ENCODE measurements at places on chromosomes 5 and 9.

GRCh38 chr9:6029604-6030274, 14.3 kb upstream of the RANBP6 start:
- DNase-seq = no peak

GRCh38 chr5:65076251-65076869, 307.6 kb downstream of the CWC27 start:
- DNase-seq = peak; percentile 75

- DNase-seq = no peak
Observed at GRCh38 chr5:94082405-94082804, 341.0 kb upstream of the POU5F2 start.

GRCh38 chr5:57174128-57174889, 450 bp downstream of the GPBP1 start:
- DNase-seq = peak; percentile 21

DNA sequence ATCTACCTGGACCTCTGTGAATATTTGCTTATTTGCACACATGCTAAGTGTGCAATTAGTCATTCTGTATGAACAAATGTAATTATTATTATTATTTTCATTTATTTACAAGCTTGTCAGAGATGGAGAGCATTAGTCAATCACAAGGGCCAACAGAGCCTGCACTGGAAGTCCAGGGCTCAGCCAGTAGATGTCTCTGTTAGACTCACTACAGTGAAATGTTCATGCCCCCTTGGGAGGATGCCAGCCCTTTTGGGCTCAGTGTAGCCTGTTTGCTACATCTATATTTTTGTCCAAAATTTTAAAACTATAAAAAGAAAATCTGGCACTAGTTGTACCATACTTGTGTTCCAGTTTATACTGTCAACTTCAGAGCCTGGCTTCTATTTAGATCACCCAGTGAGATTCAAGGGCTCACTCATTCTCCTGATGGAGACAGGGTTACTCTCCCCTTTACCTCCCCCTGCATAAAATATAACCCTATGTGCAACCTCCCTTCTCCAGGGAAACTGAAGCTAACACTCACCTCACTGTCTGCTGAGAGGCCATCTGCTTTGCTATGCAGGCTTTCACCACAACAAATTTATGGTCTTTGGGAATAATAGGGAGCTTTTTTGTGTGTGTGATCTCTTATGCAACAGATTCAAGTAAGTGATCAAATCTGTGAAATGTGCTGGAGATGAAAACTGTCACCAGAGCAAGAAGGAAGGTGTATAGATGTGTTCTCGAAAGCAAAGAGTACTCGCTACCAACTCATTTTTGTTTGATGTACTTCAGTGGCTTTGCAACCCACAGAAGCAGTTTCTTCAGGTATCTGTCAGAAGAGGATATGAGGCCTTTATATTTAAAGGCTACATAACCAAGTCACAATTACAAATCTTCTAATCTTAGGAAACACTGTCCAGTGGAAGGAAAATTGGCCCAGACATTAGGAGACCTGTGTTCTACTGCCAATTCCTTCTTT, 99.9 kb upstream of the TLE4 start:
- peak; percentile 43 for DNase-seq

DNA sequence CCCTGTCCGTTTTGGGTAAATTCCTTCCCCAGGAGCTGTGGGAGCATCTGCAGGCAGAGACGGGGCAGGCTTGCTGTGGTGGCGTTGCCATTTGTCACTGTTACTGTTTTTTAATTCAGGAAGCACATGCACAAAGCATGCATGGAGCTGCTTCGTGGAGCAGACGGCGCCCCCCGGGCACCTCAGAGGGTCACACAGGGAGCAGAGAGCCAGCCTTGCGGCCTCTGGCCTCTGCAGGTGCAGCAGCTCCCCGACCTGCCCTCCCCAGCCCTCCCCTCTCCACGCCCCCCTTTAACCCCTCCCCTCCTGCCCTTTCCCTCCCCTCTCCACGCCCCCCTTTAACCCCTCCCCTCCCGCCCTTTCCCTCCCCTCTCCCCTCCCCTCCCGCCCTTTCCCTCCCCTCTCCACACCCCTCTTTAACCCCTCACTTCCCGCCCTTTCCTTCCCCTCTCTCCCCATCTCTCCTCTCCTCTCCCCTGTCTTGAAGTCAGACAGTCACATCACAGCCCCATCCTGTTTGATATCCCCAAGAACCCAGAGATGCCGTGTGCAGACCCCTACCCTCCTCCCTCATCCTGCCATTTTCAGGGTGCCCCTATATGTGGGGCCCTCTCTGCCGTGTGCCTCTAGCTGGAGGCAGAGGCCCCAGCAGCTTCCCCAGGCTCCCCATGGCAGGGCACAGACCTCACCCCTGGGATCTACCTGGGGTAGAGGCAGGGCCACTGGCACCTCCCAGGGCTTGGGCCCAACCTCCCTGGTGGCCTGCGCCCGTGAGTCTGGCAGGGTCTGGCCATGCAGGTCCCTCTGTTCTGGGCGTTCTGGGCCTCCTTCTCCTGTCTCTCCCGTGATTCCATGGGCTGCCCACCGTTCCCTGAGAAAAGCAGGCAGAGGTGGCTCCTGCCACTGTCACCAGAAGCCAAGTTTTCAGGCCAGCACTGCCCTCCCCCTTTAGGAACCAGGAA, 29.6 kb upstream of the UBAC1 start:
- DNase-seq = peak; percentile 46

- DNase-seq = peak; percentile 38
Observed at GRCh38 chr9:33103501-33104281, 27.2 kb upstream of the SMU1 start.

DNA sequence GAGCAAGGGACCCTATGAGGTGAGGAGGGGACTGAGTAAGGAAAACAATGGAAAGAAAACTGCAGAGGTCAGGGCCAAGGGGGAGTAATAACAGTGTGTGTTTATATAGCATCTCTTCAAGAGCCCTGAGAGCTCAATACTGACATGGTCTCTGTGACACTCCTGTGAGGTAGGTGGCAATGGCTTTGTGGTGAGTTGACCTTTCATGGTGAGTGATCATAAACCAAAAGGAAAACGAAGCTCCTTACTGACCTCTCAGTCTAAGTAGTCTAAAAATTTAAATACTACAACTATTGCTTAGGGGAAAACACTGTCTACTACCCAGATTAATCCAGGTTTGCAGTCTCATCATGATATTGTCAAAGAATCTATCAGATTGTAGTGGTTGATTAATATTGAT, 130.9 kb downstream of the SNCAIP start:
- no peak for DNase-seq

- DNase-seq = peak; percentile 57
Observed at GRCh38 chr5:173618927-173619519, 2.6 kb upstream of the BOD1 start.

DNA sequence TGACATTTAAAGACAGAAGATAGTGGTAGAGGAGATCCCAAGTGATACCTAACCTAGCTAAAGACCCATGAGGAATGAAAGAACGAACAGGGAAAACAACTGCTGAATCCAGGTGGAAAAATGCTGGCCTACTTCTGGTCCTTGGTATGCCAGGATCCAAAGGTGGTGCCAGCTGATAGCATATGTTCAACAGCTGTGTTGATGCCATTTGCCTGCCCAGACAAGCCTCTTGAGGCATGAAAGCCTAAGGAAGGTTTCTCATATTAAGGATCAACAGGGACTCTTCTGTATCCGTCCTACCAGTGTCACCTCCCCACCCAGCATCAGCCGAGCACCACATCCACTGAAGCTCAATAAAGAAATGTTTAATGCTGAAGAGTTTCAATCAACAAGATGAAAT, 225.7 kb upstream of the DMRT1 start:
- DNase-seq = no peak

DNA sequence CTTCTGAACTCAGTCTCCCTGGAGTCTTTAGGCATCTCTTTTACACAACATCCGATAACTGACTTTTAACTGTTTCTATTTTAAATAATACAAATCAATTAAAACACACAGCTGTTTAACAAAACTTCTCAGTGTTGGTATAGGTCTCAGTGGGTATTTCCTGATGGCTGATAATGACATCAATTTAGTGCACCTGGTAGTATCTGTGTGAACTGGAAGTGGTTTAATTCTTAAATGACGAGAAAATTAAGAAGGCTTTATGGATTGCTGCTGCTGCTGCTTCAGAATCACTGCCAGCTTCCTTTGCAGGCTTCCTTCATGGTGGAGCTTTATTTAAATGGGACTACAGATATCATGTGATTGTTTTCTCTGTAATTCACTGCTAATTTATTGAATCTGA, 92.3 kb downstream of the RPS23 start:
- DNase-seq = no peak

- no peak for DNase-seq
Observed at GRCh38 chr5:98428806-98429205, 344.7 kb upstream of the RGMB start.

GRCh38 chr5:95533106-95533505, 21.7 kb downstream of the SKIC3 start:
- DNase-seq = no peak

- DNase-seq = no peak
Observed at GRCh38 chr5:74492230-74492629, 148.3 kb downstream of the ENC1 start.

DNA sequence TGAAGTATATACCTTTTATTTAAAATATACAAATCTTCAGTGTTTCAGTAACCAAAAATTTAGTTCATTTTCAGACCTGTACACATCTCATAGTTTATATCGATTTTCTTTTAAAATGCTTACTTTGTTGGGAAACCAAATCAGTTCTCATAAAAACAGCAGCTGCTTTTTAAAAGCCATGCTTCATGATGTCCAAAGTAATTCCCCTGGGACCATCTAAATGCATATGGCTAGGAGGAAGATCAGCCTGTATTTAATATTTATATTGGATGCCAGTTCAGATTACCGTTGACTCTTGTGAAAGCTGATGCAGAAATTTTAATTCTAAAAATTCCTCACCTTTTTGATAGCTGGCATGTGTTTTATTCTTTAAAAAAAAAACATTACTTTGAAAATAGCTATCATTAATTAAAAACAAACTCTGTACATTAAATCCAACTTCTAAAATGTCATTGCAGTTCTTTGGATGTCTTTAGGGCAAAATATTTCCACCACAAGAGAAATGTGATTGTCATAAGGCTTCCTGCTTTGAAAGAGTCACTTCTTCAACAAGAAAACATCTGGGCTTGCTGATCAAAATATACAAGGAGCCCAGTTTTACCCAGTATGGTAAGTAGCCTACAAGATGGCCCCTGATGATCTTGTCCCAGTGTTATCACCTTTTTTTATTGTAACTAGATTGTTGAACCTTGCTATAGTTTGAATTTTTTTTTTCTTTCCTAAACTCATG, 1242.9 kb upstream of the CDH6 start:
- no peak for DNase-seq

- DNase-seq = peak; percentile 72
Observed at GRCh38 chr5:73454379-73455036, 5.9 kb upstream of the FOXD1 start.

GRCh38 chr9:134301387-134302129, 24.7 kb upstream of the RXRA start:
- peak; percentile 74 for DNase-seq

- DNase-seq = no peak
Observed at GRCh38 chr9:110330484-110331105, 7.1 kb downstream of the TXNDC8 start.

DNA sequence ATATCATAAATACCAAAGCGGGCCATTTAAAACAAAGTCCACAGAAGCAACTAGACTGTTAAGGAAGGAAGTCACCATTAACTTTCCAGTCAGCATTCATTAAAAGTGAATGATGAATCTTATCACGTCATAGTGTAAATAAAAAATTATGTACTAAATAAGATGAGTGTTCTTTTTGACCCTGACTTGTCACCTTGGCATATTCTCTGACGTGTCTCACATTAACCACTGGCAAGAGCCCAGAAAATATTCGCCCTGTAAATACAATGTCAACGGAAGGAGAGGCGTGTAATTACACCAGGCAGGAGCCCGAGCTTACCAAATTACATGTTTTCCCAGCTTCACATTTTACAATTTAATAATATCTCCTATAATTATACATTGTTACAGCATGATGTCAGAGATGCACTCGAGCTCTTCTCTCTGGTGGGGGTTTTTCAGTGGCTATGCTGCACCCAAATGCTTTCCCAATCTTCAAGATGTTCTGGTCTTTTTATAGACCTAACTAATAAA, 29.3 kb upstream of the UBE2QL1 start:
- peak; percentile 89 for DNase-seq

DNA sequence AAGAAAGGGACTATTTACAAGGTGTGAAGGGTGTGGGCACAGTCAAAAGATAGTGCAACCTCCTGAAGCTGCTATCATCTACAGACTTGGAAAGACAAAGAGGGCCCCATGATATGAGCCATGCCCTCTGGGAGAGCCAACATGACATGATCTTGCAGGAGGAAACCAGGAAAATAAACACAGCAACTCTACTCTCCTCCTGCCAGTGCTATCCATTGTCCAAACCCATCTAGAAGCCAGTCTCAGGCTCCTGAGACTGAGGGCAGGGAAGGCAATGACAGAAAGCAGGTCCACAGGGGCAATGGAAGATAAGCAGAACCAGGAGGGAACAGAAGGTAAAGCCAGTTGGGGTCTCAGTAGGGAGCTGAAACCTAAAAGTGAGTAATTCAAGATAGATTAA, 37.1 kb downstream of the PLPP1 start:
- no peak for DNase-seq

- DNase-seq = peak; percentile 87
Observed at GRCh38 chr5:39757131-39757530, 332.4 kb upstream of the DAB2 start.

DNA sequence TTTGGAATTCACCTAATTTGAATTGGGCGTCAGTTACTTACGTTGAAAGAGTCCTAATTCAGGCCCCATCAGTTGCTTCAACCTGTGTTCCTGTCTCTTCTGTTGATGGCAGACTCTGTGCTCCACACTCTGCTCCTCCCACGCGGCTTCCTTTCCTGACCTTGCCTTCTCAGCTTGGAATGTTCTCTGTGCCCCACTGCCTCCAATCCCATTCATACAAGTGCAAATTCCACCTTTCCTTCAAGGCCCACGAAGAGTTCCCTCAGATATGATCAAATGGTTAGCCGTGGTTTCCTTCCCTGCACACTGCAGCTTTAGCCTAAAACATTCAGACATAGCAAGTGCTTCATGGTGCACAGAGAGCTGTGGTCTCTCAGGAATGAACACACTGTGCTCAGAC, 65.7 kb downstream of the SREK1 start:
- DNase-seq = no peak

DNA sequence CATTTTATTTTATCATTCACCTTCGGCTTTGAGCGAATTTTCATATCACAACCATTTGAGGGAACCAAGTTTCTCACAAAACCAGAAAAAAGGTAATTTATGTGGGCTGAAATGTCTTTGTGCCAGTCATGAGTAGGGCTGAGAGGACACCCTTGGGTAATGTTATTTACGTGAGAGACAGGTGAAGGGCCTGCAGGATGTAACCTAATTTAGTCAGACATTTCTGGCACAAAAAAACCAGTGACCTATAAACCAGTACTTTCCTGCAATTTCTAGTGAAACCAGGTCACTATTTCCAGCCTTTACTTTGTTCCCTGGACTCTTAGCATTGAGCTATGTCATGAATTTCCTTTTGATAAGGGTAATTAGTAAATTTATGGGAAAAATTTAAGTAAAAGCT, 17.2 kb upstream of the CCDC112 start:
- no peak for DNase-seq

DNA sequence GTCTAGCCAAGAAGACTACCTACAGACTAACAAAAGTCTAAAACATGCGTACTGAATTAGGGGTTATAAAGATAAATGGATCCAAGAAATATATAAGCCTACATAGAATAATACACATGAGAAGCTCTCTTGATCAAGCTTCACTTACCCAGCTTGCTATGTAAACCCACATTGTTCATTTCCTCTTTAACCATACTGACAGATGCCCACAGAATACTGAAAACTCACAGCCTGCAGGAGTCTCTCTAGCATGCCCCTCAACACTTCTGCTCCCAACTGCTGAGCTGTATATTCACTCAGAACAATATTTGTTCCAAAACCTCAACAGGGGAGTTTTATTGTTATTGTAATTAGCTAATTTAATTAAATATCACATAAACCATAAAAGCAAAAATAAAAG, 52.4 kb downstream of the RFX3 start:
- DNase-seq = no peak
